Ureter (tissue), 1 donor: ENCODE measurements at places on chromosomes 4 and X. TPM values are rescaled to one million over a fixed set of nuclear protein-coding genes. Genes with fewer than 3 reads are reported as not detected.
A peak's percentile ranks its signal among the peaks of the same experiment; 100 is the strongest.

DNA sequence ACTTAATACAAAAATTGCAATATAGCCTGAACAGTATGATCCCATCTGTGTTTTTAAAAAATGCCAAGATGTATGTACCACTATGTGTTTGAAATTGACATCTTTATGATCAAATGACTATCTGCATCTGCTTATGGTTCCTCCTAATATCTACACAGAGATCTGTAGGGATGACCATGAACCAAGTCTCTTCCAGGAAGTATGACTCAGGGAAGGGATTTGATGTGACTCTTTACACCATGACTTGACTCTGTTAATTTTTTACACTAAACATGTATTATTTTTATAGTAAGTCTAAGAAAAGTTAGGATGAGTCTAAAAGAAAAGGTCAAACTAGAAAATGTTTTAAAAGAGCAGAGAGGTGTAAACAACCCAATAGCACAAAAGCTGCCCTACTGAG is 164.0 kb downstream of the SH3KBP1 start:
- DNase-seq = no peak

DNA sequence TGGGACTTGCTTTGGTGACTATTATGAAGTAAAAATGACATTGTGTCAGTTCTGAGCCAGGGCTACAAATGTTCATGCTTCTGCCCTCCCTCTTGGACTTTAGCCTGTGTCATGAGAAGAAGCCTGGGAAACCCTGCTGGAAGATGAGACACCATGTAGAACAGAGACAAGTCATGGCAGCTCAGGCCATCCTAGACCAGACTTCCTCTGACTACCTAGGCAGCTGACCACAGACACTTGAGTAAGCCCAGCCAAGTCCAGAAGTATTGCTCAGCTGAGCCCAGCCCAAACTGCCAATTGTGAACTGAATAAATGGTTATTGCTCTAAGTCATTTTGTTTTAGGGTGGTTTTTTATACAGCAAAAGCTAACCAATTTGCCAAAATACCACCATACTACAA is 467.6 kb upstream of the CNKSR2 start:
- DNase-seq = no peak

GRCh38 chrX:19677121-19677520 is 161.8 kb upstream of the MAP3K15 start:
- DNase-seq = no peak

The HPGDS gene
- total RNA-seq = 4.4 TPM

GRCh38 chr4:106126062-106126461 is 189.9 kb downstream of the TBCK start:
- DNase-seq = no peak

DNA sequence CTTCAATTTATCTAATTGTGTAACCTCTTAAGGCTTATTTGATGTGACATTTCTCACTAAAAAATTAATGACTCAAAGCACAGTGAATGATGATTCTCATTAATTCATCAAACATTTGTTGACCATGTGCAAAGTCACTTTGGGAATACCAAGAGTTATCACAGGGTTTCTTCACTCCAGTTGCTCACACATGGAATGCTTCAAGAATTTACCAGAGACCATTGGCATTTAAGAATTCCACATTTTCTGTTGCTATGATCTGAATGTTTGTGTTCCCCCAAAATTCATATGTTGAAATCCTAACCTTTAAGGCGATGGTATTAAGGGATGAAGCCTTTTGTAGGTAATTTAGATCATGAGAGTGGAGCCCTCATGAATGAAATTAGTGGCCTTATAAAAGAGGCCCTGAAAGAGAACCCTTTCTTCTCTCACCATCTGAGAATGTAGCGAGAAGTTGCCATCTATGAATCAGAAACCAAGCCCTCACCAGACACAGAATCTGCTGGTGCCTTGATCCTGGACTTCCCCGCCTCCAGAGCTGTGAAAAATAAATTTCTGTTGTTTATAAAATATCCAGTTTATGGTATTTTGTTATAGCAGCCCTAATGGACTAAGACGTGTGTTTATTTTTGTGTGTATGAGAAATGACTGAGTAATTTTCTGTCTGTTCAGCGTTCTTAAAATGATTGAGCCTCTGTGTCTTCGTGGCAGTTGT is 16.4 kb upstream of the SRPX start:
- no peak for DNase-seq

DNA sequence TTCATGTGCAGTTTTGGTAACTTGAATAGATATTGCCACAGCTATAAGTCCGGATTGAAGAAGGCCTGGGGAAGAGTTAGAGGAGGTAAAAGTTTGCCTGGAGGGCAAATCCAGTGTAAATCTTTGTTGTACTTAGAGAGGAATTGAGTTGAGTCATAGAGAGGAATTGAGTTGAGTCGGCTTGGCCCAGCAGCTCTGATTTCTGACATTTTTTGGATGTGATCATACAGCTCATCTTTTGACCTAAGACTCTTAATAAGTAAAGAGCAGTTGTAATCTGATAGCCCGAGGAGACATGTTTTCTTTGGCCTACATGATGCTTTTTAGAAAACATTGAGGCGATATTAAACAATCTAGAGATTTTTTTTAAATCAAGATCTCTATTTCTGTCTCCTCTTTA is 3.9 kb downstream of the KIT start:
- DNase-seq = no peak

The SLC9A7 gene
- total RNA-seq = 8.9 TPM

DNA sequence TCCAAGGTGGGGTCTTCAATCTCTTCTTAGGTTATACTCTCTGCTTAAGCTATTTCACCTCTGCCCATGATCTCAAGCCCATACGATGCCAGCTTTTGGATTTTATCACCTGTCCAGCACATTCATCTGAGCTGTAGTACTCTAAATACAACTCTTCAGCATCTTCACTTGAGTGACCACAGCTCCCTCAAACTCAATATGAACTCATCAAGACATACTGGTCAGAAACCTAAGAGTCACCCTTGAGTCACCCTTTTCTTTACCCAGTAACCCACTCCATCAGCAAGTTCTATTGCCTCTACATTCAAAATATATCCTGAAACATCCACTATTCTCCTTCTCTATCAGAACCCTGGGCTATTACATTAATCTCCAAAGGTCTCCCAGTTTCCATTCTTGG is 69.4 kb downstream of the DCHS2 start:
- no peak for DNase-seq

DNA sequence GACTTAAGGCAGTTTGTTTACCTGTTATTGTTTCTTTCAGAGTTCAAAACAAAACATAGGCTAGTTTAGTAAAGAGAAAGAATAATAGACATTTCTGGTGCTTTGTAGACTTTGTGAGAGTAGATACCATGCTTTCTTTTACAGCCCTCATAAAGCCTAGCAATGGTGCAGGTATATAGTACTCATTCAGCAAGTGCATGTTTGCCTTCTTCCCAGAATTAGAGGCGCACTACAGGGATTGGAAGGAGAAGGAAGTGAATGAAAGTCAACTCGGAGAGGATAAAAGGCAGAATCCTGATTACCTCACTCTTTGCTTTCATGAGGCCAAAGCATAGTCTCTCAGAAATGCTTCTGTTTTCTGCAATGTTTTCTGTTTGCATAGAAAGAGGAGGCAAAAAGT is 43.1 kb upstream of the FHDC1 start:
- no peak for DNase-seq

- no peak for DNase-seq
Measured at GRCh38 chr4:75513526-75514130, 575 bp downstream of the RCHY1 start.

DNA sequence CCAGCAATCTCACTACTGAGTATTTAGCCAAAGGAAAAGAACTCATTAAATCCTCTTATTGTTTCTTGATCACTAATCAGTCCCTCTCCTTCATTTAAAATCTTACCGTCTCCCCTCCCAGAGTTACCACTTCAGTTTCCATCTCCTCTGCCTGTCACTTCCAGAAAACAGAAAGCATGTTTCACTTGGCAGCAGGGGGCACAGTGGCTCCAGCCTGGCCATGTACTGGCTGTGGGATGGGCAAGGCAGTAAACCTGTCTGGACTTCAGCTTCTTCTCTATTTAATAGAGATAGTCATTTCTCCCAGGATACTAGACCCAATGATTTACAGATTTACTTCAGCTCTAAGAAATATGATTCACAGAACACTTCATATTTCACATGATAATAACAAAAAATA is 63.2 kb downstream of the CD40LG start:
- DNase-seq = peak; percentile 52

The CYBB gene
- total RNA-seq = 13.7 TPM

- DNase-seq = no peak
Measured at GRCh38 chr4:123600987-123601904, 204.7 kb downstream of the SPRY1 start.

The UGT2B11 gene
- not detected for total RNA-seq

DNA sequence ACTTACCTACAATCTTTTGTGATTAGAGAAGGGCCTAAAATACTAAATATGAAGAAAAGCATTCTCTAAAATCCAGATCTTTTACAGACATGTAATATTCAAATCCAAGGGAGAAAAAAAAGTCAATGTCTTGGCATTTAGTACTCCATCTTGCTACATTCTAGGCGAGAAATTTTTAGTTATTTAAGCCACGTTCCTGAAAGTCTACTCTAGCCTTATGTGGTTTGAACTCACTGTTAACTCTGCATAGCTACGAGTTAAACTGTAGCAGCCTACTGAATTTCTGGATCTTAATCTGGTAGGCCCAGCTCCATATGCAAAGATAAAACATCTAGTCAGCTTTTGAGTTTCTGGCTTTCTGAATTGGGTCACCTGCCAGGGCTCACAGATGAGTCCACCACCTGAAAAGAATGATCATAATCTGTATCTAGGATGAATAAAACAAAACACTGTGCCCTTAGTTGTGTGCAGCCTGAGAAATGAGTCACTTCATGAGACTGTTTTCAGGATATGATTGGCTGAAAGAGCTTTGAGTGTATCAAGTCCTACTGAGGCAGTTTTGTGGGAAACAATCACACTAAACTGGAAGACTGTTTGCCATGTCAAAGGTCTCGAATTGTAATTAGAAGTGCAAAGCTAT is 3.2 kb upstream of the NEK1 start:
- DNase-seq = no peak

- no peak for DNase-seq
Measured at GRCh38 chrX:42821803-42822443, 44.0 kb upstream of the PPP1R2C start.

DNA sequence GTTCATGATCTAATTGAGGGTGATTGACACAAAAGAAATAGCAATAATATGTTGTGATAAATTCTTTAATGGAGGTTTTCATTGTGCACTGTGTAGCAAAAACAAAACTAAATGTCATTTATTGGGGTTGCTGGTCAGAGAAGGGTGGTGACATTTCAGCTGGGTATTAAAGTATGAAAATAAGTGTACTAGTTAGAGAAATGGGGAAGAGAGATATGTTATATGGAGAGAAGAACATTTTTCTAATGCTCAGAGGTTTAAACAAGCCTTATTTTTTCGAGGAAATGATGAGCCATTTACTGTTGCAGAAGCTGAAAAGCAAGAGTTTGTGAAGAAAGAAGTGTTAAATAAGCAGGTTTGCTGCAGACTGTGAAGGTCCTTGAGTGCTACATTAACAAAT is 142.7 kb upstream of the PAQR3 start:
- DNase-seq = no peak

GRCh38 chr4:1411436-1412375 is 5.5 kb upstream of the NKX1-1 start:
- DNase-seq = no peak

The PRSS12 gene
- total RNA-seq = 2.4 TPM

DNA sequence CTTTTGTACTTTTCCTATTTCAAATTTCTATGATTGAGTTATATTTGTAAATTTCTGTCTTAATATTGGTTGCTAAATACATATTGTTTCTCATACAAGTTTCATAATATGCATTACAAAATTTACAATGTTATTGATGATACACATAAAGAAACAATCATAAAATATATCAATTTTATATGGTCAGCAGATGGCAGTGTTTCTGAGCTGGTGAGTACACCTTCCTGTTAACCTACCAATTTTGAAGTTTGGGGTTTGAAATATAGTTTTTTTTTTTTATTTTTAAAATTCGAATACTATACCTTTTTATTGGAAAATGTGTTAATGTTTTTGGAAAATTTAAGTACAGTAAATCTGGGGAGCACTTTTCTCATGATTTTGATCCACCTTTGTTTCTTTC is 1953.1 kb upstream of the ADGRL3 start:
- no peak for DNase-seq

DNA sequence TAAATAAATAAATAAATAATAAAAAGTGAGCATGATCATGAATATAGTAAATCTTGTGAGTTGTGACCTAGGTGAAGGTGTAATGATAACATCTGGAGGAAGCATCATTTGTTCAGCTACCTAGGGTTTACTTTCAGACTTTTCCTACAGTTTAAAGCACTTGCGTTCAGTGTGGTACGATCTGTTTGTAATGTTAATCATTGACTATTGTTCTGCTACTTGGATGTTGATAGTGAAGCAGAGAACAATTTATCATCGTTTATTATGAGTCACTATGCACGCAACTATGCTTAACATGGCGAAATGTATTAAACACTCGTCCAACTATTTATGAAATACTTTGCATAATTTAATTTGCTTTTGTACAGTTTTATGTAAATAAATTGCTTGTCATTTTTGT is 426.2 kb downstream of the PCDH7 start:
- no peak for DNase-seq

- DNase-seq = no peak
Measured at GRCh38 chrX:50161127-50161526, 39.7 kb downstream of the AKAP4 start.

- DNase-seq = no peak
Measured at GRCh38 chrX:112087545-112087944, 5.0 kb upstream of the TRPC5 start.

The SMIM10L2A gene
- 1.1 TPM for total RNA-seq

DNA sequence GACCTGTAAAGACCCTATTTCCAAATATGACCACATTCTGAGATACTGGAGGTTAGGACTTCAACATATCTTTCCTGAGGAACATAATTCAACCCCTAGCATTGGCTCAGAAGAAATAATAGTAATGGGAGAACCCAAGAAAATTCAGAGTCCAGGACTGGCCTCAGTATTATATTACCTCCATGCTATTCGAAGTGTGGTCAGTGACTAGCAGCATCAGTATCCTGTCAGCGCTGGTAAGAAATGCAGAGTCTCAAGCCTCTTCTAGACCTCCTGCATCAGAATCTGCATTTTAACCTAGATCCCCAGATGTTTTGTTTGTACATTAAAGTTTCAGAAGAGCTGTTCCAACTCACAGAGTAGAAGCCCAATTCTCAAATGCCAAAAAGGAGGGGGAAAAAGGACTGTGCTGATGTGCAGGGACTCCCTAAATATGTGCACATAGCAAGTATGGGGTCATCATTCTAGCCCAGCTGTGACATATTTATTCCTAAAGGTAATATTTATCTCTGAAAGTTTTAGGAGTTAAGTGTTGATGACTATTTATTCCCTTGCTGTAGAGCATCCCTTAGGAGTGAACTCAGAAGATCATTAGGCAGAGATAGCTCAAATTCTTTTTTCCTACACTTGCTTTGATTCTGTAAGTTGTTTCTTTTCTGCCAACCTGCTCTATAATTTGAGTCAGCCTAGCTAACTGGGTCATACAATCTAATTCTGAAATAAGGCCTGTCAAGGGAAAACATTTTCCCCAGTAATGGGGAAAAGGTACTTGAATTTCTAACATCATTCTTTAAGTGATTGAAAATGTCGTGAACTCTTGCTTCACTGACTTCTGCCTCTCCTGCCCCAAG is 361.9 kb downstream of the ARHGAP24 start:
- DNase-seq = no peak
